ENCODE measurements at places on chromosomes 2 and 18. TPM values are rescaled to one million over a fixed set of nuclear protein-coding genes. Genes with fewer than 3 reads are reported as not detected.

CXCR4 gene
- 72.6 TPM for total RNA-seq

ING5 gene
- 41.0 TPM for total RNA-seq

KCNE4 gene
- not detected for total RNA-seq

RNF125 gene
- total RNA-seq, result 11.4 TPM

MAPK4 gene
- total RNA-seq, result not detected

CCDC148 gene
- total RNA-seq, result not detected

REG3A gene
- not detected for total RNA-seq

ANTXR1 gene
- total RNA-seq, result not detected

IL37 gene
- not detected for total RNA-seq

DNA sequence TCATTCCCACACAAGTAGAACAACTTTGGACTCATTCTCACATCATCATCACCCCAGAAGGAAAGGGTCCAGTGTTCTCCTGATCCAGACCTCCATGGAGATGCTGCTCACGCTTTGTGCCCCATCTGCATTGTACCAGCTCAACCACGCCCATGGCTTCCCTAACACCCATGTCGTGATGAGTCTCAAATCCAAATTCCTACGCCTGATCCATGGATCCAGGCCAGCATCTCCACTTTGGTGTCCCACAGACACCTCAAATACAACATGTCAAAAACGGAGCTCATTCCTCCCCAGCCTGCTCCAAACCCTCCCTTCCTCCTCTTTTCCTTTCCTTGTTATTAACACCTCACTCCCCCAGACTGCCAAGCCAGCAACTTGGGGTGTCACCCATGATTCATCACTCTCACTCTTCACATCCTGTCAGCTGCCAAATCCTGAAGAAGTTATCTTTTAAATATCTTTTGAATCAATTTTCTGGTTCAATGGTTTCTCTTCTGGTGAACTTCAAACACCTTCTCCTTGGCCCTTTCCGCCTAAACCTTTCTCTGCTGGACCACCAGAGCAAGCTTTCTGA, 30.2 kb upstream of the FAM124B start:
- peak; percentile 10 for DNase-seq

GRCh38 chr2:30264274-30264673, 32.9 kb downstream of the LBH start:
- DNase-seq, result no peak

DNA sequence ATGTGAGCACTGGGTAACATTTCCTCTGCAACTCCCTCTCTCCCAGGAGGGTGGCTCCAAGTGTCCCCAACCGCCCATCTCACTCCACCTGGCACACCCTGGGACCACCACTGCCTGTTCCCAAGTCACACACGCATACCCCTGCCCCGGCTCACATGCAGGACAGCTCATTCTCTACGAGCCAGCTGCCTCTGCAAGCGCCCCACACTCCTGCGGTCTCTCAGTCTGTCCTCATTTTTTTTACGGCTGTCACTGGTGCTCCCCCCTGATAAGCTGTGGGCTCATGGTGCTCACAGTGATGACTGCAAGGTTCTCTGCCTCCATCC, 30.8 kb downstream of the AFG3L2 start:
- DNase-seq, result no peak

DNA sequence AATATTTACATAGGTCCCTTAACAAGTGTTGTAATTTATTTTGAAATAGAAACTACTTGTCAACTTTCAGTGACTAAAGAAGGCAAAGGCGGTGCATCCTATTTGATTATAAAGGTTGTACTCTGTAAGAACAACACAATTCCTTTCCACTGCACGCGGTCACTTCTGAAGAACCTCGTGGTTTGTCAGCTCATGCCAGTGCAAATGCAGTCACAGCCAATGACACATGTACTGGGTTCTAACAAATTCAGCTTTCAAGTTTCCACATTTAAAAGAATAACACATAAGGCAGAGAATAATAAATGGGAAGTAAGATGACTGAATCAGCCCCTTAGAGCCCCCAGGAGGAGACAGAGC, 39.7 kb downstream of the CYB5A start:
- DNase-seq, result peak; percentile 7

- DNase-seq, result no peak
These were observed 103.0 kb downstream of the TRIB2 start for GRCh38 chr2:12819721-12820120.

DNA sequence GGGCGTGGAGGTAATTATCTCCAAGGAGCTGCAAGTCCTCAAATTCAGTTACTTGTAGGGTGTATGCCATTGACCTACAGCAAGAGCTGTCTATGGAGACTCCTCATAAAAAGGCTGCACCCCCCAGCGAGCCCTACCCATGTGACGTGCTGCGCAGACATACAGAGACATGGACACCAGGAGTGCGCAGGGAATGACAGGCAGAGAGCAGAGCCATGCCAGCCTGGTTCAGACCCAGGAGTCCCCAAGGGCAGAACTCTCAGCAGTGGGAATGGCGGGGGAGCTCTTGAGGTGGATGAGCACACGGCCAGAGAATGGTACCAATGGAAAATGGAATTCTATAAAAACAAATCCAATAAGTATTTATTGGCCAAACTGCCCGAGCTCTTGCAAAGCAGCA, 310.1 kb downstream of the MYCN start:
- no peak for DNase-seq

- DNase-seq, result no peak
These were observed 623.1 kb downstream of the CCDC85A start for GRCh38 chr2:56806924-56807323.

DNA sequence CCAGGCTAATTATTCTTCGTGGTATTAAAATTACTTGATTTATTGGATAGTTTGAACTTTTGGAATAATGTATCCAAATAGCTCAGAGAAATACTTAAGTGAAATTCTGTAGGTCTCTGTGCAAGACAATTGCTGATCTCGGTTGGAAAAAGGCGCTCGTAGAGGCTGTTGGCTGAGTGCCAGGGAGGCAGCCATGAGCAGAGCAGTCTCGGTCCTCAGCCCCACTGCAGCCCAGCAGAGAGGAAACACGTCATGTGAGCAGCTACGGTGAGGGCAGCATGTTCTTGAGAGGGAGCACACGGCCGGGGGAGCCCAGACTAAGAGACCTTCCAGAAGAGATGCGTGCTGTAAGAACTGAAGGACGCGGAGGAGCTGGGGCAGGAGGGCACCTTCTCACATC, 42.5 kb downstream of the DCDC2C start:
- no peak for DNase-seq

GRCh38 chr2:11875481-11875880, 129.0 kb downstream of the LPIN1 start:
- DNase-seq, result no peak

GRCh38 chr2:129488376-129488775, 491.1 kb upstream of the RAB6C start:
- DNase-seq, result no peak

DNA sequence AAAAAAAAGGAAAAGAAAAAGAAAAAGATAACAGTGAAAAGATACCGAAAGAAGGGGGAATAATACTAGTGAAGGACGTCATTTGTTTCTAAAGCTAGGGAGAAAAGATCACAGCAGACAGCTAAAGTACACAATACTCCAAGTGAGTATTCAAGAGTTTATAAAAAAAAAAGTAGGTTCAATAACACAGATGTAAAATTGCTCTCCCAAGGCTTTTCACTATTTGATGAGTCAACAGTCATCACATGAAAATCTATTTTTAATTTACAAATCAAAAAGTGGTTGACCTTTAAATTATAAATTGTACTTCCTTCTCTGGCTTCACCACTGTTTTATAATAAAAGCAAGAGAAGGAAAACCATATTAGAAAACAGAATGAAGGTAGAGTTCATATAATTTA, 144.0 kb downstream of the ZRANB3 start:
- no peak for DNase-seq

- DNase-seq, result no peak
These were observed 58.9 kb upstream of the ARL4C start for GRCh38 chr2:234555616-234556249.

GRCh38 chr2:134276381-134277172, 22.7 kb downstream of the MGAT5 start:
- DNase-seq, result no peak

DNA sequence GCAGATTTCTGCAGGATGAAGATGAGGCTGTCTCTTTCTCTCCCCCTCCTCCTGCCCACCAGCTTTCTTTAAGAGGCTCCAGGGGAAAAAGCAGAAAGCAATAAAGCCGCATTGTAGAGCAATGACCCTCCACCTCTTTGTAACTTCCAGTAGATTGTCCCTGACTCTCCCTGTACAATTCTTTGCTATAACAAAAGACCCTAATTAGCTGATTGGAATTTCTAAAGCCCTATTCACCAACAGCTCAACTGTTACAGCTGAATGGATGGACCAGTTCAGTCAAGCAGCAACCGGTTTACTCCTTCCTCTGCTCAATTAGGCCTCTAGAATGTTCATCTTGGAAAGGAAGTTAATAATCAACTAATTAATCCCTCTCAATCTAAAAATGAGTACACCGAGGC, 301.0 kb downstream of the STK39 start:
- DNase-seq, result no peak

DNA sequence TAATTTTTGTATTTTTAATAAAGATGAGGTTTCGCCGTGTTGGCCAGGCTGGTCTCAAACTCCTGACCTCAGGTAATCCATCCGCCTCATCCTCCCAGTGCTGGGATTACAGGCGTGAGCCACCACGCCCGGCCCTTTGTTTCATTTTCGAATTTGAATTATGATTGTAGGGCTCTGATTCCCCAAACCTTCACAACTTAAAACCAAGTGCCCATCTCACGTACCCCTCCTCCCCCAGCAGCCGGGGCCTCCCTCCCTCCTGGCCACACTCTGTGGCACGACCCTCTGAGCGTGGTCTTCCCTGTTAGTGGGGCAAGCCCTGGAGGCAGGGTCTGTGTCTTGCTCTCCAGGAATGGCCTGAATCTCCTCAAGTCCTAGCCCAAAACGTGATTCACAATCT, 166.5 kb downstream of the ASB1 start:
- no peak for DNase-seq

DNA sequence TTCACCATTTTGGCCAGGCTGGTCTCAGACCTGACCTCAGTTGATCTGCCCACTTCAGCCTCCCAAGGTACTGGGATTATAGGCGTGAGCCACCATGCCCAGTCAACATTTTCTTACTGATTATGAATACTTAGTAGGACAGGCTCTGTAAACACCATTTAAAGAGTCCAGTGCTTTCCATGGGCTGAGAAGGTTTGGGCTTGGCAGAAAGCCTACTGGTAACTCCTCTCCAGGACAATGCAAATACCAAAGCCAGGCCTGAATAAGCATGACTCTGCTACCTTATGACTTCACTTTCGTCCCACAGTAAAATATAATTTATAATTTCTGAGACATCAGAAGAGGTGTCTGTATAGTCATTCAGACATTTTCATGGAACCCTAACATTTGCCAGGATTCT, 60.2 kb upstream of the FAM117B start:
- DNase-seq, result no peak

DNA sequence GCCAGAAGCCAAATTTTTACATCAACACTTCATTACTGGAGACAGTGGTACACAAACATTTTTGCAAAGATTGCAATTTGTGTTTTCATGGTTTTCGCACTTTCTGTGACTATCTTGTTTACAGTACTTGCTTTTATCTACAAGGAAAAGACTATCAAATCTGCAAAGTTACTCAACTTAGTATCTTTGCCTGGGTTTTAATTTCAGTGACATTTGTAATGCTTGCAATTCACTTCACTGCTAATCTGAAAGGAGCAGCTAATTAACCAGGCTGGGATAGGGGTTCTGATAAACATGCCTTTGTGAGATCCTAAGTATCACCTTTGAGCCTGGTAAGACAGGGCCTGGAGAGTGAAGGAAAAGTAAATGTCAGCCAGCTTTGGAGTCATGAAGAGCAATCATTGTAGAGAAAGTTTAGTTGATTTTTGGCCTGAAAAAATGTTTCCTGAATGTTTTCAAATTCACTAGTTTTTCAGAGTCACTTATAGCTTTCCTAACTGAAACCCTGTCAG, 194.2 kb downstream of the RIT2 start:
- no peak for DNase-seq

GRCh38 chr2:108615480-108616090, 81.3 kb downstream of the LIMS1 start:
- no peak for DNase-seq

- DNase-seq, result no peak
These were observed 888 bp upstream of the TWSG1 start for GRCh38 chr18:9333441-9334328.

GRCh38 chr2:27655155-27655951, 8.1 kb downstream of the SUPT7L start:
- no peak for DNase-seq

DNA sequence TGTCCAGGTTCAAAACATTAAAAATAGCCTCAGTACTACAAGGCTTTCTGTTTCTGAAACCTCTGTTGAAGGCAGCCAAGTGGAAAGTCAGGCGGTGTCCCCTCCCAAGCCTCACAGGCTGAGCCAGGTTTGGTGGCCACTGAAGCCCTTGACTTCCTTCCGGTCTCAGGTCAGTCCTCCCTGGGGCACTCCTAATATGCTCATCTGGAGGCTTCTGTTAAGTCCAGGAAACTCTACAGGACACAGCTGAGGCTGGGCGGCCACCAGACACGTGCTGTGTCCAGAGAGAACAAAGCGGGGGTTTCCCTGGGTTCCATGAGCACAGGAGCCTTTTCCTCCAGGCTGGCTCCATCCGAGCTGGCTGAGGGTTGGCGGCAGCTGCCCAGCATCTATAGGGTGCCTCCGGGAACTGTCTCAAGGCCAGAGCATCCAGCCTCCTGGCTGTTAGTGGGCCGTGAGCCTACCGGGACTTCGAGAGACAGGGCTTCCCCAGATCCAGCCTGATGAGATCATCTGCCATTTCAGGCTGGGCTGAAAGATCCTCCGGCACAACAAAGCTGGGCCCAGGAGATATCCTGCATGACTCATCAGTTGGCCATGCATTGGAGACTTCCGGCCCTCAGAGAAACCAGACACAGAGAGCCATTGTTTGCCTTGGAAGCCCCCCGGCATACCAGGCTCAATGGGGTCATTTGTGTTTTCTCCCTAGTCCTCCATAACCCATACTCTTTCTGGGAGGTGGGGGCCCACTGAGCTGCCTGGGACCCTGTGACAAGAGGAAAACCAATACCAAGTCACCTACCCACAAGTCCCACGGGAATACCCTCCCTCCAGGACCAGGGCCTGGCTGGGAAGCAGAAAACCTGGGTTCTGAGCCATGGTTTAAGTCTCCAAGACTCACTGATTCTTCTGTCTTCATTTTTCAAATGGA, 71.7 kb downstream of the HS1BP3 start:
- DNase-seq, result no peak

DNA sequence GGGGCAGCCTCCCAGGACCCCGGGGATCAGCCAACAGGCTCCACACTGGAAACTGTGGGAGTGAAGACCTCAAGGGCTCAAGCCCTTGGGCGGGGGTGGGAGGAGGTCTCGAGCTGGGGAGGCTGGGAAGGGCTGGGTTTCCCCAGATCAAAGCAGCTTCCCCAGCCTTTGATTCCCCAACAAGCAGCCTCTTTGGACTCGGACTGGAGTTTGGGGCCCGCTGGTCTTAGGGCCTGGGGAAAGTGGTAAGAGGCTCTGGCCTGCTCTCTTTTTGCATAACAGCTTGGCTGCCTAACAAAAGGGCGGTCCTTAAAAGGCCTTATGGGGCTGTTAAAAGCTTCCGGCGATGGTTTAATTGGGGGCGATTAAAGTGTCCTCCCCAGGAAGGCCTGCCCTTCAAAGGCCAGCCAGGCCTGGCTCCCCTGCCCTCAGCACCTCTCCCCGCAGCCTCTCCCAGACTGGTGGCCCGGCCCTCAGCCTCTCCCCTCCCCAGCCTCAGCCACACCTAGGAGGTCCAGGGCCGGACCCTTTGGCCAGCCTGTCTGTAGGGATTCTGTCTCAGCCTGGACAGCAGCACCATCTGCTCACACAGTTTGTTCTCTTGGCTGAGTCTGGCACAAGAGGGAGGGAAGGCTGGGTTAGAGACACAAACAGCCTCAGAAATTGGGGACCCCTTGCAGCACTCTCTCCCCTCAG, 39.6 kb downstream of the ZFP36L2 start:
- DNase-seq, result no peak
